Dermis blood vessel endothelial cell (primary cell): ENCODE measurements at places on chromosomes 4 and X.

DNA sequence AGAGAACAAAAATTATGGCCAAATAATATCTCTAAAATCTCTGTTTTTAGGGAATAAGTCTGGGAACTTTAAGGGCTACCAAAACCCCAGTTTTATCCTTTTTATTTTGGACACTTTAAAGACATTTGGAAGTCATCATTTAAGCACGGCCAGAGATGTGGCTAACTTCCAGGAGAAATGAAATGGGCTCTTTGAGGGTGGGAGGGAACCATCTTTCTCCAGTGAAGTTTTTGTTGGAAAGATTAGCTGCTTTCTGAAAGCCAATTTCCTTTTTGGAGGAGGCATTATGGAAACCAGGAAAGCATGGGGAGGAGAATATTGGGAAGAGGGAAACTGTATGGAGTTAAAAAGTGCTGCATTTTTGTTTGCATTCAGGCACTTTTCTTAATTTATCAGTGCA is 4.8 kb downstream of the VSIG1 start:
- no peak for DNase-seq

GRCh38 chrX:120759685-120760084 is 116.0 kb downstream of the CT47B1 start:
- no peak for DNase-seq

DNA sequence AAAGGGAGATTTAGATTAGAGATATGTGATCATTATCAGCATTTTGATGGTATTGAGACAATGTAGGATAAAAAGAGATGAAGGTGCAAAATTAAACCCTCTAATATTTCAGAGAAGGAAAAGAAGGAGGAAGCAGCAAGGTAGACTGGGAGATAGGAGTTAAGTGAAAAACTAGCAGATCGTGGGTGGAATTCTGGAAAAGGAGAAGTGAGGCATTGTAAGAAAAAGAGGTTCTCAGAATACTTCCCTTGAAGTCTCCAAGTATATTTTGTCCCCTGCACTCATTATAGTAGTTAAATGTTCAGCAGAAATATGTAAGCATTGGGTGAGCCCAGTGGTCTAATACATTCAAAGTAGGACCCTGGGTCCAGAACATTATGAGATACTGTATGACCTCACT is 30.3 kb downstream of the COPS4 start:
- no peak for DNase-seq

- no peak for DNase-seq
Measured at GRCh38 chr4:8922481-8922880, 50.8 kb upstream of the HMX1 start.

GRCh38 chrX:63613531-63614028 is 171.4 kb downstream of the ARHGEF9 start:
- DNase-seq, result no peak

DNA sequence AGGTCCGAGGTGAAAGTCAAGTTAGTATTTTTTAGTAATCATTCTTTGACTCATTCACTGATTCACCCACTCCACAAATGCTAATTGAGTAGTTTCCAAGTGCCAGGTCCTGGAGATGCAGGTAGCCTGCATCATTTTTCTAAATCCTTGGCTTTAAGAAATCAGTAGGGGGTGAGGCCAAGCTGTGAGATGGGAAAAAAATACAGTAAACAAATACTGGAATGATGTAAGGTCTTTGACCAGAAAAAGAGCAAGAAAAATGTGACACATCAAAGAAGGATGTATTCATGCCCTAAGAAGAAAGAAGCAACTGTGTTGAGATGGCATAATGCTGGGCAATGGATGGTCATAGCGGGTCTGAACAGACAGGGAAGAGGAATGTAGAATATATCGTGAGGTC is 1386.6 kb downstream of the PCDH7 start:
- no peak for DNase-seq

DNA sequence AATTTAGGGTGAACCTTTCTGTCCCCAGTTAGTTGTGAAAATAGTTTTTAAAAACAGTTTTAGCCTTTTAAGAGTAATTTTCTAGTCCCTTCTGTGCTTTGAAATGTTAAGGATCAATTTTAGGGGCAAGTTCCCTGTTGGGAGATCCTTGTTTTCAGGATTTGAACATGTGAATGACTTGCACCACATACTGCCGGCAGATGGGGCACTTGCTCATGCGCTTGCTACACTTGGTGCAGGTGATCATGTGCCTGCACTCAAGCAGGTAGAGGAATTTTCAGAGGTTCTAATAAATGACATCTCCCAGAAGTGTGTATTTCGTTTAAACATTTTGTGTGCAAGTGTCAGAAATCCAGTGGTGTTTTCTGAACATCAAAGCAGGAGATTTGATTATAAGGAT is 195.9 kb downstream of the CHM start:
- DNase-seq, result peak; percentile 28
